ENCODE measurements at places on chromosomes 4 and X.

- no peak for DNase-seq
Measured at GRCh38 chrX:55839485-55839884, 121.9 kb downstream of the RRAGB start.

DNA sequence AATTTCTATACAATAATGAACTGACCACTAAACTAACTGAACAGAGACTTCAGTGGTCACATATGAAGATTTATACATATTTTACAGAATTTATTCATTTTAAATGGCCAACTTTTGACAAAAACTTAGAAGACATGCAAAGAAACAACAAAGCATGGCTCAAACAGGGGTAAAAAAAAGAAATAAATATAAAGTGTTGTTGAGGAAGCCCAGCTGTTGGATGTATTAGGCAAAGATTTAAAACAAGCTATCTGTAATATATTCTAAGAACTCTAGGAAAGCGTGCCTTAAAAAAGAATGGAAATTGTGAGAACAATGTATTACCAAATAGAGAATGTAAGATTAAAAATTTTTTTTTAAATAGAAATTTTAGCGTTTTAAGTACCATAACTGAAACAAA lies 210.9 kb upstream of the HTR2C start:
- DNase-seq, result no peak

DNA sequence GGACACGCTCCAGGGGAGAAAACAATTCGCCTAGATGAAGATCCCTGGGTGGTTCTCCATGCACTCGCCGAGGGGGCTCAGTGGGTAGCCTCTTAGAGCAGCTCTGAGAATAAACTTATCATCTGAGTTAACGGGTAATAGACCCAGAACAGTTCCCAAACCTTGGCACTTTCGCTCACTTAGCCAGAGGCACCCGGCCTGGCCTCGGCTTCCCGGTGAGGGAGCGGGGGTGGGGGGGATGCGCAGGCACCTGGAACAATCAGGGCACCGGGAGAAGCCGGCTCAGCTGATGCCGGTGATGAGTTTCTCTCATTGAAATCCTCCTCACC lies 405 bp upstream of the ZAR1 start:
- no peak for DNase-seq

GRCh38 chr4:124686279-124686678 lies 26.3 kb downstream of the ANKRD50 start:
- no peak for DNase-seq

GRCh38 chrX:132217203-132218073 lies 1.8 kb downstream of the RAP2C start:
- DNase-seq, result peak; percentile 62

- peak; percentile 10 for DNase-seq
Measured at GRCh38 chrX:18873189-18873791, 110.6 kb downstream of the PHKA2 start.

DNA sequence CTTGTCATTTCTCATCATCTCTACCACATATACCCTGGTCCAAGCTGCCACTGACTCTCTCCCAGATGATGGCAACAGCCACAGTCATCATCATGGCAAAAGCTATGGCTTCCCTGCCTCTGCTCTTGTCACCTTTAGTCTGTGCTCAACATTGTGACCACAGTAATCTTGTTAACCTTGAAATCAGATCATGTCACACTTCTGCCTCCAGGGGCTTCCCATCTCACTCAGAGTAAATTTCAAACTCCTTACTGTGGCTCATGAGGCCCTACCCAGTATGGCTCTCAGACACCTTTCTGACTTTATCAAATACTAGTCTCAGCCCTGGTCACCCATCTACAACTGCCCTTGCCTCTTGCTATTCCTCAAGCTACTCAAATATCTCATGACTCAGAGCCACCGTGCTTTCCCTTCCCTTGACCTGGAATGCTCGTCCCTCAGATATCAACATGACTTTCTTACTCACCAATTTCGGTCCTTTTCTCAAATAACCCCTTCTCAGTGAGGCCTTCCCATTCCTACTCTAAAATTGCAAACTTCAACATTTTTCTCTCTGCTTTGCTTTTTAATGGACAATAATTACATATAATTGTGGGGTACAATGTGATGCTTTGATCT lies 41.1 kb upstream of the STIM2 start:
- DNase-seq, result no peak

- no peak for DNase-seq
Measured at GRCh38 chrX:103733017-103733416, 22.3 kb downstream of the TMEM31 start.

DNA sequence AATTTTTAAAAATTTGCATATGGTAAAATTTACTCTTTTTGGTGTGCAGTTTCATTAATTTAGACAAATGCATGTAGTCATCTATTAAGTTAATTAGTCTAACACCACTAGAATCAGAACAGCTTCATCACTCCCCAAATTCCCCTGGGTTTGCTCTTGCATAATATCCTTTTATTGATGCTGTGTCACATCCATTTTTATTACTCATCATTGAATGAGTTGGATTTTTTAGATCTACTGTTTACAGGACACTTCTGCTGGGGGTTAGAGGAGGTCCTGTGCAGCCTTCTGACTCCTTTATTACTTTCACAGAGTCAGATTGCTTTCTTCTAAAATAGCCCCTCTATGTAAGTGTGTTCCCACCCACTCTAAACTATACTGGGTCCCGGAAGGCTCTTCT lies 65.9 kb downstream of the MTHFD2L start:
- DNase-seq, result no peak

DNA sequence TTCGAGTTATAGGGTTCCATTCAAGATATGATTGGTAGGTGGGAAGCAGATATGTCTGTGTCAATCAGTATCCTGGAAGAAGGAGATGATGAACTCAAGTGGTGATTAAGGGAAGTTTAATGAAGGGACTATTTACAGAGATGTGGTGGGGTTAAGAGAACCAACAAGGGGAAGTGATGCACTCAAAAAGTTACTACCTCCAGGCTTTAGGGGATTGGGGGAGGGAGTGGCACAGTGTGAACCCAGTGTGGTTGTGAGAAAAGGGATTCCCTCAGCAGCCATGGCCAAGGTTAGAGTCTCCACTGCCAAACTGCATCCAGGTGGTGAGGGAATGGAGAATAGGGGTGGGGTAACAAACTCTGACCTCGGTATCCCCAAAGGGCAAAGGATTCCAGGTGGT lies 27.9 kb downstream of the PKD2 start:
- DNase-seq, result no peak

DNA sequence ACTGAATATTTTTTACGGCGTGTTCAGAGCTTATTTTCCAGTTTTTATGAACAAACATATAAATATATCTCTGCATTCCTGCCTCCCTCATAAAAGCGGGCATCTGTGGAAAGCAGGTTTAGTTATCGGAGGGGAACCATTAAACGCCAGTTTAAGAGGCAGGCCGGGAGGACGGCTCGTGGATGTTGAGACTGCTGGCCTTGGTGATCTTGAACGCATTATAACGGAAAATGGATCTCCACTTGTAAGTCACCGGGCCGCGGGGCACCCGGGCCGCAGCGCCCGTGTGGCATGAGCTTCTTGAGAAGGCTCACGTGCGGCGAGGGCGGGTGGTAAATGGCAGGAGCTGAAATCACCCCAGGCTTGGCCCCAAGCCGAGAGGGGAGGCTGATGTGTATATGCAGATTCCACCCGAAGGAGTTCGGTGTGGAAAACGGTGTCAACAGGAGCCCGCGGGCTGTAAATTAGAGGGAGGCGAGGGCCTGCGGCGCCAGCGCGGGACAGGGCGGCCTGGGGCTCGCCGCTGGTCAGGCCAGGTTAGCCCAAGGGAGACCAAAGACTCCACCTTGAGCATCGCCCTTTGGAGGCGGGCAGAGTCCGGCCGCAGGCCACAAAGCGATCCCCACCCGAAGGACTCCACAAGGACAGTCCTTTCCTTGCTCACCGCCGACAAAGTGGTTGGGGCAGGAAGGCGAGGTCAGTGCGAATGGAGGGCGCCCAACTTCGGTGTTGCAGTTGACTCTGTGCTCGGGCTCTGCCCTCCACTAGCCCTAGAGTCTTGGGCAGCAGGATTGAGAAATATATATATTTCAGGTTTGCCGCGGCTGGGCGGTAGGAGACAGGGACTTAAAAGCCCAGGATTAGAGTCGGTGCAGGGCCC lies 1.3 kb upstream of the HAND2 start:
- DNase-seq, result peak; percentile 3

GRCh38 chr4:168784786-168785461 lies 225.1 kb downstream of the CBR4 start:
- no peak for DNase-seq
